ENCODE measurements at places on chromosomes 2 and 18.

DNA sequence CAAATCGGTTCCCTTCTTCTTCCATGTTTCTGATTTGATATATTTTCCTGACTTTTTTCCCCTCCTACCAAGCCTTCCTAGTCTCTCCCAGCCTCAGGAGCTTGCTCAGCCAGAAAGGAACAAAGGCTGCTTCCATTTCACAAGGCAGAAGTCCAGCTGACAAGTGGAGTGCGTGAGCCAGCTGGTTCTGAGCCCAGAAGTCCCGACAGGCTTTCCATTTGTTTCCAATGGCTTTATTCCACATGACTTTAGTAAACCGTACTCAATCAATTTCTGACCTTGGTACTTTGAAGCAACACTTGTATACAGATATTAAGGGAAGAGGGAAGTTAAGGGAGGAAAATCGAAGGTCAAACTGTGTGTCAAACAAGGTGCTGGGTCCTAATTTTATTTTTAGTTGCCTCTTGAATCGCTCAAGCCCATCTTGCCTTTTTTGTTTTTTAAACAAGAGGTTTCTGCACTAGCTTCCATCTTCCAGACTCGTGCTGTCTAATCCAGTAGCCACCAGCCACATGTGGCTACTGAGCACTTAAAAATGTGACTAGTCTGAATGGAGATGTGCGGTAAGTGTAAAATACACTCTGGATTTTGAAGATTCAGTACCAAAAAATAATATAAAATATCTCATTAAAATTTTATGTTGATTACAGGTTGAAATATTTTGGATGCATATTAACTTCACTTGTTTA is 36.2 kb downstream of the WIPF1 start:
- DNase-seq, result no peak

GRCh38 chr2:156037482-156037881 is 295.0 kb downstream of the NR4A2 start:
- no peak for DNase-seq

DNA sequence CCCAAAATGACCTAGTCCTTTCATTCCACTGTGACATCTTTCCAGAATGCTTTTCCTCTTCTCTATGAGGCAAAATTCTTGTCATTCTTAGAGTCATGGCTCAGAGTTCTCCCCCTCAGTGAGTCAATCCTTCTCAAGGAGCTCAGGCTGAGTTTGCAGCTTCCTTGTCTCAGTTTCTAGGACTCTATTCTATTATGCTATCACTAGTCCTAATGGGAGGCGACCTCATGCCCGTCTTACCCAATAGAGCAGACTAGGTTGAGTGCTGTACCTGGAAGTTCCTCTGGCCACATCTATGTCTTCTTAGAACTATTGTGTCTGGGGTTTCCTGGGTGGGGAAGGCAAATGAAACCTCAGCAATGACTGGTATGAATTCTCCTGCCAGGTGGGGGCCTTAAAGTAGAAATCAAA is 51.5 kb downstream of the HAUS1 start:
- DNase-seq, result no peak

DNA sequence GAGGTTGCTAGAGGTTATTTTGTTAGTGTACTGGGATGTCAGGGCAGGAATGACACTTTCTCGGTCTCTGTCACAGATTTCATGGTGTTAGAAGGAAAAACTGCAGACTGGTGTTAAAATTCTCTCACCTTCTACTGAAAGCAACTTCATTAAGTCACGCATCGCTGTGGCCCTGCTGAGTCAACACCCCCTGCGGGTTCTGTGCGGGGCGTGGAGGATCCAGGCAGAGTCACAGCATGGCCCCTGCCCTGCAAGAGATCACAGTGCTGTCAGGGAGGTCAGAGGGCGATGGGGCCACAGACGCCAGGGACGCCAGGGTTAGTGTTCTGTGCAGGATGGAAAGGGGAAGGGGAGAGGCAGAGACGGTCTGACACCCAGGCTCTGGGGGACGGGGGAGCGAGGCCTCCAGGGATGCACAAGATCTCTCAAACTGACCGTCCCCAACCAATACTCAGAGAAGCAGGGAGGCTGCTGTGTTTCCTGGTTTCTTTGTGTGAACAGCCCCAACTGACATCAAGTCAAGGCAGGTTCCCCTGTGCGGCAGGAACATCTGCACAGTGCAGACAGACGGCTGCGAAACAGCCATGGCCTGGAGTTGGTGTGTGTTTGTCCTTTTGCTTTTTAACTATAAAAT is 354.9 kb upstream of the SALL3 start:
- DNase-seq, result no peak

GRCh38 chr18:68676913-68677312 is 38.0 kb downstream of the TMX3 start:
- DNase-seq, result no peak

GRCh38 chr2:20357638-20358389 is 7.2 kb upstream of the PUM2 start:
- no peak for DNase-seq

- DNase-seq, result no peak
Measured at GRCh38 chr18:46892842-46893241, 24.5 kb downstream of the PIAS2 start.

- DNase-seq, result no peak
Measured at GRCh38 chr2:205287316-205287715, 395.0 kb upstream of the NRP2 start.

DNA sequence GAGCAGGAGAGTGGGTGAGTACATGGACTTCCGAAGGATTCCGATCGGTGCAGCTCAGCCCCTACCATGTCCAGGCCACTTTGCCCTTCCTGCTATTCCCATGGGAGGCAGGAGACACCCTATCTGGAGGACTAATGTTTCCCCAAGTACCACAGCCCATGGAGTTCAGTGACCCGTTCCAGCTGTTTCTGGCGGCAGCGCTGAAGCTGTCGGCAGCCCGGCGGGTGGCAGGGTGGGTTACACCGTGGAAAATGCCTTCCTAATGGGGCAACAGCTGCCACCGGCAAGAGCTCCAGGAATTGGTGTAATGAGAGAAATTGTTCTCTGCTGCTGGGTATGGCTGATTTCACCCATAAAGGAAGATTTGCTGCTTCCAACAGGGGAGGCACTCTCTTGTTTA is 98.3 kb downstream of the MYCN start:
- no peak for DNase-seq

DNA sequence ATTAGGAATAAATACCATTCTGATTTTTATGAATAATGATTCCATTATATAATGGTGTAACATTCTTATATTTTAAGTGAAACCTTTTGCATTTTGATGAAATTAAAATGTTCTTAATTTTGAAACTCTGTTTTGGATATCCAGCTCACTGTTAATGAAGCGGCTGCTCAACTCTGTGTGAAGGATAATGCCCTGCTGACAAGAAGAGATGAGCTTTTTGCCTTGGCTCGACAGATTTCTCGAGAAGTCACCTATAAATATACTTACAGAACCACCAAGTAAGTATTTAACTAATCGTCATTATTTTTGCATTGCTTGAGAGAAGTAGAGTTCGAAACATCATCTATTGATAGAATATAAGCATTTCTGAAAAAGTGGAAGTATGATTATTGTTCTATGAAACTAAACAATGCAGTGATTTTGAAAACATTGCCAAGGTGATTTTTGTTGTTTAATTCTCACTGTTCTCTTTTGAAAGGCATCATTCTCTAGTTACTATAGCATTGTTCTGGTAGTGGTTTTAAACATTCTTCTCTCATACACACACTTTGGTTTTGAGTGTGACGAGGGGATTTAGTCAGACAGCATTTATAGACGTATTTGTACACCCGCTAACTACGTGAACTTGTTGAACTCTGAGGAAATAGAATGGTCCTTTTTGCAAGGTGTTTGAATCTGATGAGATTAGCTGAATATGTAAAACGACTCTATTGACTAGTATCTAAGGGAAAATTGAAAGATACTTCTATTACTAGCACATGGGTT is 21.5 kb downstream of the NAB1 start:
- DNase-seq, result no peak

DNA sequence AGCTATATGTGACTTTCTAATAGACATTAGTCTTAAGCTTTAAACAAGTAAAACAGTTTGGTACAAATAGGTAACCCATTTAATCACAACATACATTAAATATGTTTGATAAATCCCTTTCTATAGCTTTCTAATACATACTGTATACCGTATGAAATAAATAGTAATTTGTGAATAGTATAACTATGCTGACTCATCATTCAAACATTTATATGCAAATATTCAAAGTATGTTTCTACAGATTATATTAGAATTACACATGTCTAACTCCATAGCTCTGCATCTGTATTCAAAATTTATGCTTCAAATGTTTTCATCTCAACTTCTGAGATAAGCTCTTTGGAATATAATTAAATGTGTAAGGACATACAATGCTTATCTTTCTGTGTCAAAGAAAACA is 142.7 kb upstream of the ZNF804A start:
- DNase-seq, result no peak

- DNase-seq, result no peak
Measured at GRCh38 chr2:164934401-164935117, 20.8 kb downstream of the SLC38A11 start.

- no peak for DNase-seq
Measured at GRCh38 chr2:226701052-226701451, 98.6 kb downstream of the IRS1 start.

DNA sequence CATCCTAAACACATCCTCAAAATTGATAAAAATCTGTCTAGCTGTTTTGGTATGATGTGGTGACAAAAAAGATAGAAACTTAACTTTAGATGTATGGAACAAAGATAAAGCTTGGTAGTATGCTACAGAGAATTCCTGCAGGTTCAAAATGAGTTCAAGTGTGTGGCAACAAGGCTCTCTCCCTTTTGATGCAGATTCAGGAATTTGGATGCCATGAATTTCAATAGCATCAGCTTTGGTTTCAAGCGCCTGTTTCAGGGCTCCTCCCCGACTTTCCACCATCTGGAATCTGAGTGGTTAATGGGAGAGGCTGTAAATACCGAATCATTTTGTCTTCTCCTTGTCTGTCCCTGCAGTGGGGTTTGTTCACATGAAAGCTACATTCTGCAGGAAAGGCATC is 180.6 kb downstream of the MTX2 start:
- DNase-seq, result no peak

DNA sequence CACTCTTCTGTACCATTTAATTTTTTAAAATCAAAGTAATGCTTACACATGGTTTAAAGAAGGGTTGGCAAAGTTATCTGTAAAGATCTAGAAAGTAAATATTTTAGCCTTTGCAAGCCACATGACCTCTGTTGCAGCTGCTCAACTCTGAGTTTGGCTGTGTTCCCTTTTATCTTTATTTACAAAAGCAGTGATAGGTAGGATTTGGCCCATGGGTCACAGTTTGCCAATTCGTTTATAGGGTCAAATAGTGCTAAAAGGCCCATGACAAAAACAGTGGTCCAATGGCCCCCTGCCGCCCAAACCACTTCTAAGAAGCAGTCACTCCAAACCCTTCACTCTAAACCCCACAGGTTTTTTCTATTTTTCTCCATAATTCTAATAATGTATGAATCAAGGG is 124.8 kb downstream of the PARD3B start:
- no peak for DNase-seq

GRCh38 chr2:180046776-180047175 is 39.7 kb upstream of the CWC22 start:
- no peak for DNase-seq

DNA sequence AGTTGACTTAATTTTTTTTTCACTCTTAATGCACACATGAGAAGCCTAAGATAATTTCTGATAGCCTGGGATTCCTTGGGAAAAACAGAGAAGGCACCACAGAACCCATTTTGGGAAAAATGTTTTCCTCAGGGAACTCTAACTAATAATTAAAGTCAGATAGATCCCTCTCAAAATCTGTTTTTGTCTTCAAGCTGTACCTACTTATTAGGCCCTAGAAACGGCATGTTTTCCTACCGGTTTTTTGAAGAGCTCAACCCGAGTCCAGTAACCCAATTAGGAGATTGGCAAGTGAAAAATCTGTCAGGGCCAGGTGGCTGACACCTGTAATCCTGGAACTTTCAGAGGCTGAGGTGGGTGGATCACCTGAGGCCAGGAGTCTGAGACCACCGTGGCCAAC is 16.1 kb upstream of the PDK1 start:
- no peak for DNase-seq

DNA sequence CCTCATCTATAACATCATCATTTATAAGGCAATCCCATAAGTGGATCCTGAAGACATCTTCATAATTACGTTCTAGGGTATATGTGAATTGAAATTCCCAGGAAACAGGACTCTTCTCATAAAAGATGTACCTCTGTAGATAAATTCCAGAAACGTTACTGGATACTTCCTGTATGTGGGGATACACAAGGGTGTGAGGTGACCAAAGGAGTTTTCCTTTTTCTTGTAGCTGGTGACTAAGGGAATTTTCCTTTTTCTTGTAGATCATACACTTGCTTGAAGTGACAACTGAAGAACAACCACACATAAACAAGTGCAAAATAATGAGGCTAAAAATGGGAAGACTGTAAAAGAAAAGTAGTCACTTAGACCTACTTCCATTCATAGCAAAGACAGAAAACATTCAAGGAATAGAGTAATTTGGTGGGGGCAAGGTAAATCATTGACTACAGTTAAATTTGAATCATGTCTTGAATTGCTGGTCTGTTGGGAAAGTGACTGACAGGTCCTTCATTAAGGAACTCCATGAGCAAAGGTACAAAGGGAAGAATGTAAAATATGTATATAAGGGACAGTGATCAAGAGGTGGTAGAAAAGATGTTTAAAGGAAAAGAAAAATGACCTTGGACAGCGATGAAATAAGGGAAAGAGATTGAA is 53.2 kb upstream of the UBE2E3 start:
- DNase-seq, result no peak

DNA sequence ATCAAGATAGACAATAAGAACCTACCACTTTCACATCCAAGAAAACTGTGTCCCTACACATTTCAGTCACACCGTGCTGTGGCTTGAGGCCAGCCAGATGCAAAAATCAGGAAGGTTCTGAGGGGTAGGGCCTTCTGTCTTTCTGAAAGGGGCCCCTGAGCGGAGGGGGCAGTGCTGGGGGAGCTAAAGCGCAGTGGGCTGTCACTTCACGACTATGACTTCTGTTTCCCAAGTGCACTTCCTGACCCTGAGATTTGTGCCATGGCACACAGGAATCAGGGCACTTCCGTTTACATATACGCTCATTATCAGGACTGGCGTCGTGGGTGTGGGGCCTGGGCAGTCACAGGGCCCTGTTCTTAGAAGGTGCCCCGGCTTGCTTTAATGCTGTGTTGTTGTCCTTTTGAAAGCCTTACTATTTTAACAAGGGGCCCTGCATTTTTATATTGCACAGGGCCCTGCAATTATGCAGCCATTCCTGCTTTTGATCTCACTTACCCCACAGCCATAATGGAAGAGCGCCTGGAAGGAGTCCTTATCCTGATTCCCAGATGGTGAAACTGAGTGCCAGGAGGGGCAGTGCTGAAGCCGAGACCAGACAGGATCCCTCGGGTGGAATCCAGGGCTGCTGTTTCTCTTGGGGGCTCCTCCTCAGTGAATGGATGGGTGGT is 620 bp downstream of the NGEF start:
- no peak for DNase-seq
